ENCODE measurements at places on chromosomes 3 and 15.

- no peak for DNase-seq
Measured at GRCh38 chr3:141795276-141795675, 32.1 kb downstream of the GRK7 start.

GRCh38 chr3:14290631-14291385 is 111.6 kb upstream of the SLC6A6 start:
- no peak for DNase-seq

DNA sequence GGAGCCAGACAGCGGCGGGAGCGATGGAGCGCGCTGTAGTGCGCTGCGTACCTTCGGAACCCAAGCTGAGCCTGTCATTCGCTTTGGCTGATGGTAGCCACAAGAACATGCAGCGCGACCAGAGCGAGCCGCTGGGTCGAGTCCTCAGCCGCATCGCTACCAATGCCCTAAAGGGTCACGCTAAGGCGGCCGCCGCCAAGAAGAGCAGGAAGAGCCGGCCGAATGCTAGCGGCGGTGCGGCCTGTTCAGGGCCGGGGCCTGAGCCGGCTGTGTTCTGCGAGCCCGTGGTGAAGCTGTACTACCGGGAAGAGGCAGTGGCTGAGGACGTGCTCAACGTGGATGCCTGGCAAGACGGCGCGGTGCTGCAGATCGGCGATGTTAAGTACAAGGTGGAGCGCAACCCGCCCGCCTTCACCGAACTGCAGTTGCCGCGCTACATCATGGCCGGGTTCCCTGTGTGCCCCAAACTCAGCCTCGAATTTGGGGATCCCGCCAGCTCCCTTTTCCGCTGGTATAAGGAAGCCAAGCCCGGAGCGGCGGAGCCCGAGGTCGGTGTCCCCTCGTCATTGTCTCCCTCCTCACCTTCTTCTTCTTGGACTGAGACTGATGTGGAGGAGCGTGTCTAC is 498 bp downstream of the PDE12 start:
- DNase-seq = no peak

DNA sequence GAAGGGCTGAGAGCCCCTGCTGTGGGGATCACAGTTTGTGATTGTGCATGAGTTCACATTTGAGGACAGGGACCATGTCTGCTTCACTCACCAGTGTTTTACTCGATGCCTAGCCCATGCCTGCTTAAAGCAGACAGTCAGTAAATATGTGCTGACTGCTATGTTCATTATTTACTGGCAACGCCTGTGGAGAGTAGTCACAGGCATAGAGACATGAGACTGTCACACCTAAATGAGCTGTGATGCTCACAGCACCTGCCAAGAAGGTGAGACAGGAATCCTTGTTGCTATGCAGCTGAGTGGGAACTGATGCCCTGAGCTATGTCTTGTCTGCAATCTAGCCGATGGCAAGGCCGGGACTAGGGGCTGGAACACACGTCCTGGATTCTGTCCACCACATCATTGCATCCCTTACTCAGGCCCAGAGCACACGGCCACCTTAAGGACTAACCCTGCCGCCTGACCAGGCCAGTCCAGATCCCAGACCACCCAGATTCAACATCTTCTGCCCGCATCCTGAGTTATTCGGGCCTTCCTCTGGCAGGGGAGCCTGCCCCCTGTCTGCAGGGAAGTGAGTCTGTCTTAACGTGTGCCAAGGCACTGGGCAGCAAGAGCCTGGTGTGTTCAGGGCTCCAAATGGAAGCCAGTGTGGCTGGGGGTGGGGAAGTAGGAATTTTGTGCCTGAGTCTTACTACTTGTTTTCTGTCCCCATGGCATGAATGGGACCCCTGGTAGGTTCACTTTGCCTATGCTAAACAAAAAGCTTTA is 44.8 kb downstream of the FGD5 start:
- DNase-seq = no peak

GRCh38 chr3:177220136-177220974 is 23.1 kb upstream of the TBL1XR1 start:
- no peak for DNase-seq

DNA sequence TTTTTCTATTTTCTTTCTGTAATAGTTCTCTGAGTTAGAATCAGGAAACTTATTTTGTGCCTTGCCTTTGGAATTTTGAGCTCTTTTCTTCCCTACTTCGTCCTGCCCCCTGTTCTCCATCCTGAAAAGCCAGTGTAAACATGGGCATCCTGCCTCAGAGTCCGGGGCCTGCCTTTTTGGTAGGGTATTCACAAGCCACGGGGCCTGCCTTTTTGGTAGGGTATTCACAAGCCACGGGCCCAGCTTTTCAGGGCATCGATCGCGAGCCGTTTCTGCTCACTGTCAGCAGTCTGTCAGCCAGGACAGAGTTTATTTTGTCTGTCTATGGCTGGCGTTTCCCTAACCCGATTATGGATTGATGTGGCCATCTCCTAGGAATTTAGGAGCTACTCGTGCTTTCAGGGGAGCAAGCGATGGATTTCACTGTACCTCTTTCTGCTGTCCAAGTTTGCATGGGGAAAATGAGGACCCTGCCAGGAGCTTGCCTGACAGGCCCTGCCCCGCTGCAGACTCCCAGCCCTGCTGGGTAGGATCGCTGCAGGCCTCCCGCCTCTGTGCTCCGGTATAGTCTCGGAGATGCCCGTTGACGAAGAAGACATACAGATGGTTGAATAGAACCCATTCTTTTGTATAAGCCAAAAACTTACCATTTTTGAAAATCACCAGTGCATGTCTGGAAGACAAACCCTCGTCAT is 12.8 kb downstream of the SYNM start:
- no peak for DNase-seq

DNA sequence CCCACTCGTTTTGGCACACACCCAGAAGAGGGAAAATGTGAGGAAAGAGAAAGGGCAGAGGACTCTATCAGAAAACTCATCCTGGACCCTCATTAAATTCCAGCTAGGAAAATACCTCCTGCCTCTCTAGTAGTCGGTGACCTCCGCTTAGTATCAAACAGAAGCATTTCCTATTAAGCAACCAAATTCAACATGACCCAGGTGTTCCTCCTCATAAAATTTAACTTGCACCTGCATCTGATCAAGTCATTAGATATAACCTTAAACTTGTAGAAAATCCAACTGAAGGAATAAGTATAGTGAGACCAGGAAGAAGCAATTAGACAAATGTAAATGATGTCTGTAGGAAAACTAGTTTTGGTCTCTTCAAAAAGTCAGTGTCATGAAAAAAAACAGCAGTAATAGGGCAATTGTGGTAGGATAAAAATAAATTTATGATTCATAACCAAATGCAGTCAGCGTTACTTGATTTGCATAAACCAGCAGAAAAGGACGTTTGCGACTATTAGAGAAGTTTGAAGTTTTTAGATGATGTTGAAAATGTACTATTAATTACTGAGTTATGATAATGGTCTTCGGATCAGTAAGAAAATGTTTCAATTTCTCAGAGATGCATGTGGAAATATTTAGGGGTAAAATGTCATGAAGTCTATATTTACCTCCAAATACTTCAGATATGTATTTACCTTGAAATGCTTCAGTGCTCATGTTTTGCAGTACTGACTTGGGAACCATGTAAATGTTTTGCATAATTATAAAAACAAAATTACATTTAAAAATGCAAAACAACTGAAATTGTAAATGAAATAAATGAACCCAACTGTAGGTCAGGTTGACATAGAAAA is 44.6 kb downstream of the LDHAL6B start:
- DNase-seq = no peak

DNA sequence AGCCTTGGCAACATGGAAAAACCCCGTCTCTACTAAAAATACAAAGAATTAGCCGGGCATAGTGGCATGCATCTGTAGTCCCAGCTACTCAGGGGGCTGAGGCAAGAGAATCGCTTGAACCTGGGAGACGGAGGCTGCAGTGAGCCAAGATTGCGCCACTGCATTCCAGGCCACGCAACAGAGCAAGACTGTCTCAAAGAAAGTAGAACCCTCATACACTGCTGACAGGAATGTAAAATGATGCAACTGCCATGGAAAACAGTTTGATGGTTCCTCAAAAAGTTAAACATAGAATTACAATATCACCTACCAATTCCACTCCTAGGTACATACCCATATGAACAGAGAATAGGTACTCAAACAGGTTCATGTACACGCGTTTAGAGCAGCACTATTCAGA is 158.9 kb downstream of the TBC1D5 start:
- DNase-seq = no peak

- no peak for DNase-seq
Measured at GRCh38 chr3:74214286-74214685, 400.2 kb downstream of the CNTN3 start.

DNA sequence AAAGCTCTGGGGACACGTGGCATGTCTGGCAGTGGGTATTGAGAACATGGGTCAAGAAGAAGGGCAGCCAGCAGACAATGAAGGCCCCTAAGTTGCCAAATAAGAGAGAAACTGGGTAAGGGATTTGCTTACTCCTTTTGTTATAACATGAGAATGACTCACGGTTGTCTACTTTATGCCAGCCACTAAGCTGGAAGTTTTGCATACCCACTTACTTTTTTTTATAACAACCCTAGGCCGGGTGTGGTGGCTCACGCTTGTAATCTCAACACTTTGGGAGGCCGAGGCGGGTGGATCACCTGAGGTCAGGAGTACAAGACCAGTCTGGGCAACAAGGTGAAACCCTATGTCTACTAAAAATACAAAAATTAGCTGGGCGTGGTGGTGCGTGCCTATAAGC is 50.0 kb downstream of the DRD3 start:
- DNase-seq = no peak

DNA sequence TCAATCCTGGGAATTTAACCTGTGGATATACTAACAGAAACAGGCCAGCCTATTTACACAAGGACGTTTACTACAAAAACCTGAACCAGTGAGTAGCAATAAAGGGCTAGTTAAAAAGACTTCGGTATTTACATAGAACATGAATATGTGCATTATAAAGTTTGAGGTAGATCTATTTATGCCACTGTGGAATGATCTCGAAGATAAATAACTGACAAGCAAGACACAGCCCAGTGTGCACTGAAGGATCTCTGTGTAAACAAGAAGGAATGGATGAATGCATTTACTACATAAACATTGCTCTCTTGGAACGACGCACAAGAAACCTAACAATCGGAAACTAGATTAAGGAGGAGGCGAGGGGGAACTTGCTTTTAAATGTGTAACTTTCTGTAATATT is 132.0 kb upstream of the NSMCE3 start:
- no peak for DNase-seq

DNA sequence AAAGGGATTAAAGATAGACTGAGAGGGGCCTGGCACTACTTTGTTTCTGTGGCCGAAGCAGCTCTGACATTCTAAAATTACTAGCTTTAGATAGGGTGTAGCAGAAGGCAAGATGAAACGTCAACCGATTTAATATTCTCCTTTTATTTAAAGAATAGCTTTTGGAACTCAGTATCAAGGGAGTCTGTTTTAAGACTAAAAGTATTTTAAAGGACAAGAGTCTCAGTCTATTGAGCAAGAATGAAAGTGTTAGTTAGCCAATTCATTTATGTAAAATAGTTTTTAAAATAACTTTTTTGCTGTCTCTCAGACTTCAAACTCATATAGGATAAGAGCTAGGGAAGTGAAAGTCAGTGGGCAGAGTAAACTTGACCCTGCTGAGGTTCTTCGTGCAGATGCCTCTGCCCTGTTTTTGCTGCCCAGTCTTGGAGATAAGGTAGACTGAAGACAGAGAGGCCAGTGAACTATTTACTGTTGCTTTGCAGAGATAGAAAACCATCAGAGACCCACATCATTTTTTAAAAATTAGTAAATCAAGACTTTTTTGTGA is 1090.9 kb downstream of the ROBO2 start:
- DNase-seq = no peak

DNA sequence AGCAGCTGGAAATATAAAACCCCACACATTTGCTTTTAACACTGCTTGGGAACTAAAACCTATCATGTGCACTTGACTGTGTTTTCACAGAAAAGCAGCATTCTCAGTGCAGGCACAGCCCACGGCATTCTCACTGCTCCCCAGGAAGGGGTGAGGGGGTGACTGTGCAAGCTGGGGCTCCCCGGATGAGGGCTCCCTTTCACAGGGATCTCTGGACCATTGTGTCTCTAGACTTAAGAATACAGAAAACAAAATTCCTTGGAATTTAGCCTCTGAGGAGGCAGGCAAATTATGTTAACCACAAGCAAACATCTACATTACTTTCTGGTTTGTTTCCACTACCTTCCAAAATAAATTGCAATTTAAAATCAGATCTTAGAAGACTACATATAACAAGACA is 100.3 kb downstream of the FSIP1 start:
- DNase-seq = no peak

GRCh38 chr3:71628522-71628921 is 45.0 kb upstream of the FOXP1 start:
- DNase-seq = no peak

DNA sequence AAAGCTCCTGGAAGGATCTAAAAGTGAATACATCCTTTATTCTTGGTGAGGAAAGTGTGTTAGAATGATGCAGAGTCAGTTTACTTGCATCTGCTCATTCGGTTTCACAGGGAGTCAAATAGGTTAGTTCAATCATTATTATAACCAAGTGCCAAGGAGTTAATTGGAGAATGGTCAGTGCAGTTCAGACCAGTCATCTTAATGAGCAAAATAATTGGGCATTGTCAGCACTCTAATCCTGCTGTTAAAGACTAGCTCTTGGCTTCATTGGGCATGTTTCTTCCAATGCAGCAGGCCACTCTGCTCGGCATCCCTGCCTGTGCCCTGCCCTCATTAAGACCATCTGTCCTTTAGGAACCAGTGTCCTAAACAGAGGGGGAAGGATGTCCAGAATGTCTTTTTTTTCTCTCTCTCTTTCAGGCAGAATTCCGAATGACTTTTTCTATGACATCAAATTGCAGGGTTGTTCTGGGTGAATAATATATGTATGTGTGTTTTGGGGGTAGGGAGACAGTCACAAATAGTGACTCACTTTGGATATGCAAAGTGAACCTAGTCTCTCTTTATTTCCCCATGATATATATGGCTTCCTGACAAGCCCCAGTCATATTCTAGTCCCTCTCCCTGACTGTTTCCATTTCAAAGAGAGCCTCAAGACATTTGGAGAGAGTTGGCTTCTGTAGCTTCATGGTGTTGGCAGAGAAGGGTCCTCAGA is 205.4 kb upstream of the TRIM42 start:
- no peak for DNase-seq

DNA sequence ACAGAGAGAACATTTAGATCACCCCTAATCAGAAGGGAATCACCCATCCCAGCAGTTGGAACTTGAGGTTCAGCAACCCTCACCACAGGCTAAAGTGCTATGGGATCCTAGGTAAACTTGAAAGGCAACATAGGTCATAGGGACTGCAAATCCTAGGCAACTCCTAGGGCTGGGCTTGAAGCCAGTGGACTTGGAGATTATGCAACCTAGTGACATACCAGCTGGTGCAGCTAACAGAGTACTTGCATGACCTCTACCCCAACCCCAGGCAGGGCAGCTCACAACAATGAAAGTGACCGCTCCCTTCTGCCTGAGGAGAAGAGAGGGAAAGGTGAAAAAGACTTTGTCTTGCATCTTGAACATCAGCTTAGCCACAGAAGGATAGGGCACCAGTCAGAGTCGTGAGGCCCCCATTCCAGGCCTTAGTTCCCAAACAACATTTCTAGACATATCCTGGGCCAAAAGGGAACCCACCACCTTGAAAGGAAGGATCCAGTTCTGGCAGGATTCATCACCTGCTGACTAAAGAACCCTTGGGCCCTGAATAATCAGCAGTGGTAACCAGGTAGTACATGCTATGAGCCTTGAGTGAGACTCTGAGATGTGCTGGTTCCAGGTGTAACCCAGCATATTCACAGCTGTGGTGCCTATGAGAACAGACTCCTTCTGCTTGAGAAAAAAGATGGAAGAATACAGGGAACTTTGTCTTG is 37.6 kb upstream of the FBN1 start:
- DNase-seq = no peak

- no peak for DNase-seq
Measured at GRCh38 chr15:85479071-85479647, 98.8 kb downstream of the AKAP13 start.

Measured in iPS DF 6.9 (cell line).